ENCODE measurements at places on chromosomes 1 and 21. TPM values are rescaled to one million over a fixed set of nuclear protein-coding genes. Genes with fewer than 3 reads are reported as not detected.
A peak's percentile ranks its signal among the peaks of the same experiment; 100 is the strongest.

The PER3 gene
- 3.3 TPM for total RNA-seq

The ERICH3 gene
- total RNA-seq = not detected

The OR2L13 gene
- total RNA-seq = not detected

The OVAAL gene
- not detected for total RNA-seq

The CCDC30 gene
- total RNA-seq = 1.2 TPM

The METTL18 gene
- total RNA-seq = 6.7 TPM

DNA sequence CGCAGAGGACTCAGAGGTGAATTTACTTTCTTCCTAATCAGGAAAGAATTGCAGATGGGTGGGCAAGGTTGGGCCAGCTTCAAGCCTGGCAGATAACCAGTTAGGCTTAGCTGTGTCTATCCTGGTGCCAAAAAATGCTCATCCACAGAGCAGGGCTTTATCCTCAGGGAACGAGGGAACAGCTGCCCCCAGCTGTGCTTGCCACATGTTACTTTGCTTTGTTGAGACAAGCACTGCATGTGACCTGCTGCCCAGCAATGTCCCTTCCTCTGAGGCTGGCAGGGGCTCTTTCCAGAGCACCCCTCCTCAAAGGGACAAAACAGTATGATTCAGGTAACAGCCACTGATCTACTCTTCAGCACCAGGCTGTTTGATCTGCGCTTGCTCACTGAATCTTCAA is 505.1 kb upstream of the USP24 start:
- DNase-seq = no peak

GRCh38 chr1:160446945-160447600 is 46.7 kb downstream of the VANGL2 start:
- no peak for DNase-seq

GRCh38 chr21:35398346-35398982 is 349.4 kb upstream of the RUNX1 start:
- DNase-seq = no peak

DNA sequence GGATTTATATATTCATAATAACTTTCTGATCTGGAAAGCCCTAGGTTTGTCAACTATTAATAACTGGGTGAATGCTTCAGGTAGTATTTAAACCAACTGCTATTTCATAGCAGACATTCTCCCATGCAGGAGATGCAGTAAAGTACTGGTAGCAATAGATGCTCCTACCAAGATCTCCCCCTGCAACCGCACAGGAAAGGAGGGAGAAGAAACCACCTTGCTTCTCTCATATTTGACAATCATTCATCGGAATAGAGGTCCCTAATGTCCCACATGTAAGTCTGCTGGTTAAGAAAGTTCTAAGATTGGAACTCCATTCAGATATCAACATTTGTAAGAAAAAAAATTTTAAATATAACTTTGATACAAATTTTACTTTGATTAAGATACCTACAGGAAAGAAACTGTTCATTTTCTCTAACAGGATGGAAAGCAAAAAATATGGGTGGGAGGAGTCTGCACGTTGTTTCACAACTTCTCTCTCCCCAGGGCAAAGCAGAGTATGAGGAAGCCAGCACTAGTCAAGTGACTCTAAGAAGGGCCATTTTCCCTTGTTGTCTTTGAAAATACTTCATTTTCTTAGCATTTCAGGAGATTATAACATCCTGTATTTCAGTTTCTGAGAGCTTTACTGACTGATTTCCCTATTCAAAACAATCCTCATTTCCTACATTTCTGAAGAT is at the start of gene PYHIN1:
PYHIN1 (plus strand) TSS at position 498 of the 683 bp plus-strand sequence. CDS start 5,359 bp downstream, outside the sequence.
- DNase-seq = no peak

DNA sequence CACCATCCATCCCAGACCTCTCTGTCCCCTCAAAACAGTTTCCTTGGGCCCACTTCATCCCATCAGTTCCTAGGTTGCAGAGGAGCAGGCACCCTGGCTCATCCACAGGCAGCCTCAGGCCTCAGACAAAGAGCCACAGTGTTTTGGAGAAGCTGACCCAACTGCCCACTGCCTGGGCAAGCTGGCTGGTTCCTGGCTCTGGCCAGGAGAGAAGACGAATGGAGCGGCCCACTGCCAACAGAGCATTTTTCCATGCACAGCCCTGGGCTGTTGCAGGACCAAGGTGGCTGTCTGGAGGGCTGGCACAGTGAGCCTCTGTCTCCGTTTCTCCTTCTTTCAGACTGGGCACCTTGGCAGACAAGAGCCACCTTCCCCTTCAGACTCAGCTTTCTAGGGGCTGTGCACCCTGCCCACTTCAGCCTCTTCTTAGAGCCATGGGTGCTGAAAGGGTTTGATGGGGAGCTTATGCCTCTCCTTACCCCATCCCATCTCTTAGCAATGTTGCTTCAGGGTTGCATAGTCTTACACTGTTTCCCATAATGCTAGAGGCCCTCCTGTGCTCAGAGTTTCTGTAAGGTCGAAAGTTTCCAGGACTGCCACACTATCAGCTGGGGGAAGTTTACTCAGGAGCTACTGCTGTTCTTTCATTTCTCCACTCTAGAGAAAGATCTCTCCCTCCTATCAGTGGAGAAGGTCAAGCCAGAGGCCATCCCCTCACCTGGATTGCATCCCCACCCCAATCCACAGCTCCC is 973 bp downstream of the FMOD start:
- no peak for DNase-seq

- DNase-seq = no peak
These were observed 64.3 kb upstream of the EPS8L3 start for GRCh38 chr1:109827986-109828385.

GRCh38 chr21:44871576-44872269 is 1.8 kb downstream of the PTTG1IP start:
- DNase-seq = peak; percentile 71

- DNase-seq = no peak
These were observed 4.2 kb downstream of the GLIS1 start for GRCh38 chr1:53734650-53735211.

DNA sequence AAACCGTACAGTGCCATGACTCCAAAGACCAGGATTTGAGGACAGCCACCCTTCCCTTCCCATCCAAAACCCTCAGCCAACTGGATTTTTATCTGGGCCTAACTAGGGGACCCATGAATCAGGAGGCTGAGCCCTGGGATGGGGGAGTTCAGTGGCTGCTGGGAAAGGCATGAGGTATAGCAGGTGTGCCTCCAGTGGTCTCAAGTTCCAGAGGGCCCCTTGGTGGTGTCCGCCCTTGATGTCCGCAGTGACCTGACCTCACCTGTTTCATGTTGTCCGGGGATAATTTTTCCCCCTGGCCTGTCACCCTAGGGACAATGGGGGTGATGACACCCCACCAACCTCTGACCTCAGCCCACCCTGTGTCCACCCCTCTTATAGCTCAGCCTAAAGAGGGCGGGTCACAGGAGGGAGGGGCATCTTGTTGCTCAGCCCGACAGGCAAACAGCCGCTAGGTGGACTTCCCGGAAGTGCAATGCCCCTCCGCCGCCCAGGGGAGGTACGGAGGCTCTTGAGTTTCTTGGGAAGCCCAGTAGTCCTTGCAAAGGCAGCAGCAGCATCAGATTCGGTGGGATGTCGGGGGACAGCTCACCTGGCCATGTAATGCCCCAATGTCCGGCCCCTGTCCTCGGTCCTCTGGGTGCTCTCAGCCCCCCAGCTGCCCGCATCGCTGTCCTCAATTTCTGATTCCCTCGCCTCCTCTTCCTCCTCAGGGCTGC is 13.8 kb upstream of the IL22RA1 start:
- DNase-seq = no peak

GRCh38 chr1:34879230-34879629 is 19.7 kb upstream of the SMIM12 start:
- DNase-seq = peak; percentile 25

- no peak for DNase-seq
These were observed 842 bp upstream of the GCSAML start for GRCh38 chr1:247548092-247548491.

- peak; percentile 31 for DNase-seq
These were observed 40.1 kb upstream of the LRRC8D start for GRCh38 chr1:89780721-89781120.

Data from HepG2 (cell line).